ENCODE measurements at places on chromosomes 3 and 15. TPM values are rescaled to one million over a fixed set of nuclear protein-coding genes. Genes with fewer than 3 reads are reported as not detected.

The CPEB1 gene
- total RNA-seq: not detected

The KCNH8 gene
- total RNA-seq: 0.12 TPM

The IMPG2 gene
- 0.20 TPM for total RNA-seq

The MED12L gene
- total RNA-seq: 6.4 TPM

The PBRM1 gene
- 40.0 TPM for total RNA-seq

The RPLP1 gene
- 3,138 TPM for total RNA-seq

The GOLGA6L25 gene
- not detected for total RNA-seq

The C3orf20 gene
- 0.20 TPM for total RNA-seq

The ZMAT3 gene
- total RNA-seq: 12.1 TPM

The MYO5A gene
- total RNA-seq: 17.6 TPM

The KLF15 gene
- 3.3 TPM for total RNA-seq

The GRM7 gene
- total RNA-seq: not detected

The MKRN2OS gene
- not detected for total RNA-seq

The KNL1 gene
- 30.6 TPM for total RNA-seq

The KLHL40 gene
- not detected for total RNA-seq

The PP2D1 gene
- not detected for total RNA-seq

The FOXB1 gene
- not detected for total RNA-seq

The ISLR gene
- total RNA-seq: 0.12 TPM

The NLGN1 gene
- not detected for total RNA-seq

The AMT gene
- total RNA-seq: 4.8 TPM

The KIF7 gene
- 0.12 TPM for total RNA-seq

The SOX14 gene
- not detected for total RNA-seq

The PARP15 gene
- 0.12 TPM for total RNA-seq

The DNAJC17 gene
- total RNA-seq: 36.1 TPM

DNA sequence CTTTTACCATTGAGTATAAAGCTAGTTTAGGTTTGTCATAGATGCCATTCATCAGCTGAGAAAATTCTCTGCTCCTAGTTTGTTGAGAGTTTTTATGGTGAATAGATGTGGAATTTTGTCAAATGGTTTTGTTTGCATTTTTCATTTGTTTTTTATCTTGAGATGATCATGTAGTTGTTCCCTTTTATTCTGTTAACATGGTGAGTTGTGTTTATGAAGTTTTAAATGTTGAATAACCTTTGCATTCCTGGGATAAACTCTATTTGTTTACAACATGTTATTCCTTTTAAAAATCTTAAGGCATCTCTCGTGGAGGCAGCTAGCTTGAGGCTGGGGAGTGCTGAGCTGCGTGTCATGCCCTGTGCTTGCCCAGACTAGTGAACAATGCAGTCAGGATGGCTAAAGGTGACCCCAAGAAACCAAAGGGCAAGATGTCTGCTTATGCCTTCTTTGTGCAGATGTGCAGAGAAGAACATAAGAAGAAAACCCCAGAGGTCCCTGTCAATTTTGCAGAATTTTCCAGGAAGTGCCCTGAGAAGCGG lies 48.5 kb downstream of the ANAPC13 start:
- DNase-seq: no peak

DNA sequence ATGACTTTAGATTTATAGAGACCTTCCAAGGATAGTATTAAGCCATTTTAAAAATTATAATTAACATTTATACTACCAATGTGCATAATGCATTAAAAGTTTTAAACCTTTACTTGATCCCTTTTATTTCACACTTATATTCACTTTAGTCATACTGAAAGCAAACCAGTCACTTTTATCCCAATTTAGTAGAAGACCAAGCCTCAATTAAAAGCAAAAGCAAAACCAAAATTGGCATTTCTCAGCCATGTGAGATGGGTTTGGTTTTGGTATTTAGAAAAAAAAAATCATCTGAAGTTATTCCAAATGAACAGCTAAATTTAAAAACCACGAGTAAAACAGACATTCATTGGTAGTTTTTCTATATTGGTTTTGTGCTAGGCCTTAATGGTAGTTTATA lies 249.4 kb downstream of the LPP start:
- no peak for DNase-seq

DNA sequence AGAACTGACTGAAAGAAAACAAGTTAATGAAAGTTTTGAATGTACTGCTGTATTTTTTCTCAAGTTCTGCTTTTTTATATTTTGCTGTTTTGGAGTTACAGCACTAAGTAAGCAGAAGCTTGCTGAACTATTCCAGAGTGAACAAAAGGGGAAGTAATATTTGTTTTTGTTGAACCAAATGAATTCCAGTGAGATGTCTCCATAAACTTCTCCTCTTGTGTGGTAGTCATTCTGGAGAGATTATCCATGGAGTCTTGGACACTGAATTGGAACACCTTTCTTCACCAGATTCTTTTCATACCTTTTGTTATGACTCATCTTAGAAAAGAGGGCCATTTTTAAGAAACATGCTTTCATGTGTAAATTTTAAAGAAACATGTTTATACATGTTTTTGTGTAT lies 8.8 kb downstream of the ANKUB1 start:
- DNase-seq: no peak

DNA sequence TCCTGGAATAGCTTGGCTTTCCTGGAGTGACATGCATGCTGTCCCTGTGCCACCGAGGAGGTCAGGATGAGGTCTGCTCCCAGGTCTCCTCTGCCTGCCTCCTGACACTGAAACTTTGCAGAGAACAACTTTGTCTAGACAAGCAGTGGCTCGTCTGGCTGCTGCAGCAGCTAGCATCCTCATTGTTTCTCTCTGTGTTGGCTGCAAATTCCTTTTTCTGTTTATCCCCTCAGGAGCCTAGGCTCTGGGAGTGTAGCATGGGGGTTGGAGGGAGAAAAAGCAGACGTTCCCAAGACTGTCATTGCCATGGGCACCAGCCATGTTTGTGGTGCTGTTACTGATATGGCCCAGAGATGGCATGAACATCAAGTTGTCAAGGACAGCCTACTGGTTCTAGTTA lies 208.7 kb upstream of the LRIG1 start:
- no peak for DNase-seq

GRCh38 chr3:110016235-110016815 lies 679.0 kb upstream of the DPPA4 start:
- DNase-seq: no peak

GRCh38 chr15:83999396-84000135 lies 236.0 kb upstream of the GOLGA6L4 start:
- DNase-seq: no peak

- DNase-seq: no peak
These were observed 290.6 kb downstream of the SATB1 start for GRCh38 chr3:18134386-18135059.

- no peak for DNase-seq
These were observed 1174.7 kb downstream of the ZPLD1 start for GRCh38 chr3:103609472-103609871.

- no peak for DNase-seq
These were observed 50.3 kb upstream of the ITGA11 start for GRCh38 chr15:68482246-68482645.

DNA sequence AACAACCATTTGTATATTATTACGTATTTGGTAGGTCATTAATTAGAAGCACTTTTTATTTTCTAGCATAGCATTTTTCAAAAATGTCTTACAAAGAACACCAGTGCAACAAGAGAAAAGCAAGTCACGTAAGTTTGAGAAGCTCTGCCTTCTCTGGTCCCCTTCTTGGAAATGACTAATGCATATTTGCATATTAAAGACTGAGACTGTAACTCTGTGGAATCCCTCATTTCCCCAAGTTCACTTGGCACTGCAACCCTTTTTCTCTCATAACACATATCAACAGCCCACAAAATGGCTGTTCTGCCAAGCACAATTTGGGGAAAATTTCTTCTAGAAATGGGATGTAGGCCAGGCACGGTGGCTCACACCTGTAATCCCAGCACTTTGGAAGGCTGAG lies 176.3 kb downstream of the ERC2 start:
- no peak for DNase-seq

GRCh38 chr15:56165234-56165633 lies 78.4 kb downstream of the RFX7 start:
- DNase-seq: no peak

DNA sequence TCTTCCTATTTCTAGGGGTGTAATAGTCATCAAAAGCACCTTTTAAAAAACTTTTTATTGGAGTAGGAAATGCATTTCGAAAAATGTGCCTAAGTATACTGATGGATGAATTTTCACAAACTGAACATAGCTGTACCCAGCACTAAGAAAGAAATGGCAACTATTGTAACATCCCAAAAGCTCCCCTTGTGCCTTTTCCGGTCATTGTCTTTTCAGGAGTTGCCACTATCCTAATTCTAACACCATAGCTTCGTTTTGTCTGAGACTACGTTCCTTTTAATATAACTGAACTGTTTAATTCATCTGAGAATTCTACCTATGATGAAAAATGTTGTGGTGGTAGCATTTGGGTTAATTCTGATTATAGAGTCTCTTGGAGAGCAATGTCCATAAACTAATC lies 1.9 kb downstream of the TIMMDC1 start:
- no peak for DNase-seq

GRCh38 chr3:120506828-120507774 lies 56.3 kb upstream of the FSTL1 start:
- peak; percentile 13 for DNase-seq

DNA sequence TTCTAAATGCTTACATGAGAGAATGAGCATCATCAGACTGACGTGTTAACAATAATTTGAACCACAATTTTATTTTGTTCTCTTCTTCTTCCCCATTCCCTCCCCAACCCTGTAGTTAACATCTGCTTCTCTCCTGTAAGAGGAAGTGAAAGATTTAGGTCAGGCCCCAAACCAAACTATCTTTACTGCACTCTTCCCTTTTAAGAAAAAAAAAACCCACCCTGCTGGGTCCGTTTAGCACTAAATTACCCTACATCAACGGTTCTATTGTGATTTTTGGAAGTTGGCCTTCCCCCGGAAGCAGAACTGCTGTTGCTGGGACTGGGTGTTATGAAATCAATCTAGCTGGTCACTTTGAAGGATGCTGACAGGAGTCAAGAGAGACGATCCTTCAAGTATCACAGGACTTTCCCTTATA lies 49.4 kb downstream of the NFKBIZ start:
- DNase-seq: no peak

DNA sequence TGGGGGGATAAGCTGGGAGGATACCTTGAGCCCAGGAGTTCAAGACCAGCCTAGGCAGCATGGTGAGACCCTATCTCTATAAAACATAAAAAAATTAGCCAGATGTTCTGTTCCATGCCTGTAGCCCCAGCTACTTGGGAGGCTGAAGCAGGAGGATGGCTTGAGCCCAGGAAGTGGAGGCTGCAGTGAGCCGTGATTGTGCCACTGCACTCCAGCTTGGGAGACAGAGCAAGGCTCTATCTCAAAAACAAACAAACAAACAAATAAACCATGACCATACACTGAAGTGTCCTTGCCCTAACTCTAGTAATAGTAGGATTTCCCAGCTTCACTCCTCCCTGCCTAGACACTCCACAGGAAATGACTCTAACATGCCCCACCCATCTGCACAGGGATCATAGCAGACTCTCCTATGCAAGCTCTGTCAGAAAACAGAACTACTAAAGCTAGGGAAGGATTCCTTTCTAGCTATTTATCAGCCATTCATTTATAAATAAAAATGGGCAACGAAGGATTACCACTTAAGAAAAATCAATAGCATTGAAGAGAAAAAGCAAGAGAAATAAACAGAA lies 4.6 kb downstream of the ERICH6 start:
- DNase-seq: no peak

DNA sequence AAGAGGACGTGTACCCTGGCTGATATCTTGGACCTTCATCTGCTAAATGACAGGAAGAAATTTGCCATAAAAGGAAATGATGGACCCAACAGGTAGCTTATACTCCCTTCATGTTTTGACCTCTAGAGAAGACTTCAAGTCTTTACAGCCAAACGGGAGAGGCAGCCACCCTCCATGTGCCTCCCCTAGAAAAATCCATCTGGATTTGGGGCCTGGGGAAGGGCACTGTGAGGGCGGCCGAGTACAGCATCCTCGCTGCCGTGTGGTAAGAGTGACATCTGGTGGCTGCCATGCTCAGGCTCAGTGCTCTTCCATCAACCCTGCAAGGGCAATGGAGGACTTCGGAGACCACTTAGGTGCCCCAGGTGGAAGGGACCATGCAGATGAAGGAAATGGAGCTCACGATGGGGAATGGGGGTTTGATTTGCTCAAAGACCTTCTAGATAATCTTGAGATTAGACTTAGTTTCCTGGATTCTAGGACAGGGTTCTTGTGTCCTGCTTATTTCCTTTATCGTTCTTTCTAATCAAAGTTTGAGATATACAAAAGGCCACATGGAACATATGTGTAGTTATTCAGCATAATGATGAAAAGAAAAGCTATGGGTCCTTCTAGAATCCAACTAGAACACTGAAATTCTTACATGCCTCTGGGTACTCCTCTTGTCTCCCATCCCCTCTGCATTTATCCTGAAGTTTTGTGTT lies 44.4 kb downstream of the AQP9 start:
- DNase-seq: peak; percentile 48

DNA sequence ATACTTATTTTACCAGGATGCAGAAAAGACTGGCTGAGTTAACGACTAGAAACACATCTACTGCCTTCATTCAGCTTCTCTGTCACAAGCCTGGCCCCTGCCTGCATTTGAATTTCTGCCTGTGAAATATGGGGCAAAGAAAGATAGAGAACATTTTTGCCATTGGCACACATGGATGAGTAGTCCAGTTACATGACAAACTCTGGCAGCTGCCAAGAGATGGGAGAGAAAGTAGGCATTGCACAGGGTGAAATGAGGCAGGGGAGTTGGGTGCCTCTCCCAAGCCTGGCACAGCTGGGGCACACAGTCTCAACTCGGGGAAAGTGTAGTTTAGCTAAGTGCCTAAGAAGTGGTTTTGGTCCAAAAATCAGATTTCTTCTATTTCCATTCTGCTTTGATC lies 24.0 kb downstream of the ANXA2 start:
- no peak for DNase-seq

GRCh38 chr3:178676942-178677790 lies 140.9 kb downstream of the KCNMB2 start:
- DNase-seq: no peak

DNA sequence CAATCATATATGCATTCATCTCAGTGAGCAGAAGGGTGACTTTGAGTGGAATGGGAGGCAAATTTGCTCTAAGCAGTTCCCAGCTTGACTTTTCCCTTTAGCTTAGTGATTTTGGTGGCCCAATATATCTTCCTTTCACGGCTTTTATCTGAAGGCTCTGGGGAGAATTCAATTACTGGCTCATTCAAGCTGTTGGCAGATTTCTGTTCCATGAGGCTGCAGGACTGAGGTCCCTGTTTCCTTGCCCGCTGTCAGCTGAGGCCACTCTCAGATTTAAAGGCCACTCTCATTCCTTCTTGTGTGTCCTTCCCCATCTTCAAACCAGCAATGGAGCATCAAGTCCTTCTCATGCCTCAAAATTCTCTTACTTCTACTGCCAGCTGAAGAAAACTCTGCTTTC lies 170.4 kb upstream of the ATP10A start:
- DNase-seq: no peak

DNA sequence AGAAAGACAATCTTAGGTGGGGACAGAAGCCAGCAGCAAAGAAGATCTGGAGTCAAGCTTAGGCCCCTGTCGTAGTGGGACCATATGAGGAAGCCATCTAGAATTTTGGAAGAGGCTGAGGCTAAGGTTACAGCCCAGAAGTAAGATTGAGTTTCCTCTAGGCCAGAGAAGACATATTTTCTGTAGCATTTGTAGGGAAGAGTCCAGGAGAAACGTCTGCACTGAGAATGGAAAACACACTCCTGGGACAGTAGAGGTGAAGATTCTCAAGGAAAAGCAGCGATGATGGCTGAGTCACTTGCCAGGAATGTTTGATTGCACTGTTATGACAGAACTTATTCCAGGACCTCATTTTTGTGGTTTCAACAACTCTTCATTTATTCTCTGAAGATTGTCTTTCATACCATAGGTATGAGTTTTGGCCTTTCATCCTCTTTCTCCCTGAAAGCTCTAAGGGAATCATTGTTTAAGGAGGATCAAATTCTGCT lies 107.2 kb downstream of the GTPBP8 start:
- DNase-seq: peak; percentile 80

GRCh38 chr15:63870487-63871209 lies 36.9 kb upstream of the HERC1 start:
- DNase-seq: no peak

Data from HCT116 (cell line).